ENCODE measurements at places on chromosomes 4 and X. TPM values are rescaled to one million over a fixed set of nuclear protein-coding genes. Genes with fewer than 3 reads are reported as not detected.

VEGFD gene
- total RNA-seq = not detected

HAUS3 gene
- 28.0 TPM for total RNA-seq

DAPP1 gene
- 58.4 TPM for total RNA-seq

PAGE2B gene
- total RNA-seq = 1.1 TPM

CLNK gene
- not detected for total RNA-seq

SLC6A14 gene
- not detected for total RNA-seq

FGF5 gene
- not detected for total RNA-seq

DMD gene
- total RNA-seq = 1.4 TPM

PRR32 gene
- total RNA-seq = not detected

CFI gene
- not detected for total RNA-seq

CXXC4 gene
- total RNA-seq = not detected

NUDT11 gene
- 2.2 TPM for total RNA-seq

SMPX gene
- not detected for total RNA-seq

GPRASP2 gene
- total RNA-seq = 0.45 TPM

GATA1 gene
- not detected for total RNA-seq

MID1 gene
- 0.30 TPM for total RNA-seq

All from activated T-helper 17 cell treated with anti-CD3 and anti-CD28 coated beads, Interleukin-2, amount 50 U/mL, for 72 hours (primary cell).